ENCODE measurements at places on chromosomes 1 and 21.

DNA sequence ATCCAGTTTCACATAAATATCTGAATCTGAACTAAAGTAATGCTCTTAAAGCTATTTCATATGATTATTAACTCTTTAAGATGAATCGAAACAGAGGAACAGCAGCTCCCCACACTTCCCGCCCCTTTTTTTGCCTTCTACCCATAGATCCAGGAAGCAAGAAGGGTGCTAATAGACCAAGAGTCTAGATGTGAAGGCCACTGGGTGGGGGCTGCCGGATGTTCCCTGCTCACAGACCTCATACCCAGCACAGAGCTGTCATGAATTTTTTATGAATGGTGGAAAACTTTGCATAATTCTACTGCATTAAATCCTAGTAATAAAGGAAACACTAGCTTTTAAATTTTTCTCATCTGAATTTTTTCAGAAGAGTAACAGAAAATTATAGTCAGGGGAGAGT is 283.9 kb upstream of the SGIP1 start:
- no peak for DNase-seq

- DNase-seq = no peak
Observed at GRCh38 chr1:108742253-108742652, 4.2 kb upstream of the STXBP3 start.

- peak; percentile 90 for DNase-seq
Observed at GRCh38 chr1:203273206-203273868, 32.0 kb upstream of the BTG2 start.

DNA sequence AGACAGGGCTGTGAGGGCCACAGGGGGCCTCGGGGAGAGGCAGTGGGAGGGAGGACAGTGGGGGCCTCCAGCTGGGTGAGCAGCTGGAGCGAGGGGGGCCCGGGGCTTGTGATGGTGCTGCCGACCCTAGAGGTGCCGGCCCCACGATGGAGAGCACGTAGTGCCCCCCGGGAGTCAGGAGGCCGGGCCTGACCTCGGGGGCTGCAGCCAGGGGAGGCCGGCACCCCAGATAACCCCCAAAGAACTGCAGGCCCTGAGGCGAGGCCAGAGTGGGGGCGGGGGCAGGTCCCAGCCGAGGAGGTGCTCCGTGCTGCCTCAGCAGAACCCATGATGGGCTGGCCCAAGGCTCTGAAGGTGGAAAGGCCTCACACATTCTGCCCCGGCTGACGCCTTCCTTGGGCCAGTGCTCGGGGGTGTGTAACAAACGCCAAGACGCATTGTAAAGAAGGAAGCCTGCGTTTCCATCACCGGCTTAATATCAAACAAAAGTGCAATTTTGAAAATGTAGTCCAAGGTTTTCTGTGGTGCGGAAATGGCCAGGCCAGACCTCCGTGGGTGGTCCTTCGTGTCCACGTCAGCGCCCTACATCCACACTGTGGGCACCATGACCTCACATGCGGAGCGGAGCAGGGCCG is 55.2 kb downstream of the COL6A1 start:
- DNase-seq = no peak

DNA sequence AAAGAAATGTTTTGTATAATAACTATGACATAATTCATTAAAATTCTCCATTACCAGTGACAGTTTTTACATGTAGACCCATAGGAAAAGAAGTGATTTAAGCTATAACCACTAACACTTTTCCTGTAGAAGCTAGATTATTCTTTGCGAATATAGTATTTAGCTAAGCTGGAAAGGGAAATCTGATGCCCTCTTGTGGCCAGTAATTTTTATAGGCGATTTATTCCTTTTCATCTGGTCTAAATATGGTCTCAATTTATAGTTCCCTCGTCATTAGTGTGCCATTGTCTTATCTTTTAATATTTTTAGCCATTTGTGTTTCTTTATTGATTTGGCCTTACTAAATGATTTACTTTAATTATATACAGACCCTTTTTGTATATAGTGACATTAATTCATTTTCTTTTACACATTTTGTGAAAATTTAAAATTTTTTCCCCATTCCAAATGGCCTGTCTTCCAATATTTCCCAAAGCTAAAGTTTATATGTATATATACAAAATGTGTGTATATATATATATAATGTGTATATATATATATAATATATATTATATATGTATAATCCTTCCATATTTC is 26.7 kb downstream of the BTG3 start:
- DNase-seq = no peak

- DNase-seq = no peak
Observed at GRCh38 chr1:234132795-234133194, 228.3 kb downstream of the SLC35F3 start.

- no peak for DNase-seq
Observed at GRCh38 chr21:32545948-32546441, 39.3 kb downstream of the TCP10L start.

All from progenitor cell of endocrine pancreas (in vitro differentiated cells).